ENCODE measurements at places on chromosomes 13 and 19.

- DNase-seq = no peak
These were observed at the start of gene FGF21 for GRCh38 chr19:48755084-48755641. FGF21 (plus strand) TSS chr19:48755524; CDS start chr19:48756237, 713 bp downstream.

DNA sequence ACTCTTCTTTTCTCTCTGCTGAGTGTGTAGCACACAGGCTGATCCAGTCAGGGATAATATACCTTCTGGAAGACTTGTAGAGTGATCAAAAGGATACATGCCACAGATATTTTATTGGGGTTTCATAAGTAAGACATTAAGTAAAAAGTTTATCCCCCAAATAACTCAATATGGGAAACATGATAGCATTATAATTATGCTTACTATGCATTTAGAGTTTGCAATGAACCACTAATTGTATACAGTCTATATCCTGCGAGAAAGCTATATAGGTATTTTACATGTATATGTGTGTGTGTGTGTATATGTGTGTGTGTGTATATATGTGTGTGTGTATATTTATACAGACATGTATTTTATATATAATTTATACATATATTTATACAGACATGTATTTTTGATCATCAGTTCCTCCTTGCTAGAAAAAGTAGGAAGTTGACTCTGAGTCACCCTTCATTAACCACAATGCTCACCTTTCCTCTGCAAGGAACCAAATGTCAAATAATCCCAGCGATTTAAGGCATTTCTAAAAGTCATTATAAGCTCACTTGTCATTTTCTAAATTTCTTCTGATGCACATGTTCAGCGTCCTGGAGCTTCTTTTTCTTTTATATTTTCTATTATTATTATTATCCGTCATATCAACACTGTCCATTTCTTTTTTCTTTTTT is 312.5 kb upstream of the OBI1 start:
- no peak for DNase-seq

- no peak for DNase-seq
These were observed 900 bp downstream of the PPP1R13L start for GRCh38 chr19:45403781-45404556.

DNA sequence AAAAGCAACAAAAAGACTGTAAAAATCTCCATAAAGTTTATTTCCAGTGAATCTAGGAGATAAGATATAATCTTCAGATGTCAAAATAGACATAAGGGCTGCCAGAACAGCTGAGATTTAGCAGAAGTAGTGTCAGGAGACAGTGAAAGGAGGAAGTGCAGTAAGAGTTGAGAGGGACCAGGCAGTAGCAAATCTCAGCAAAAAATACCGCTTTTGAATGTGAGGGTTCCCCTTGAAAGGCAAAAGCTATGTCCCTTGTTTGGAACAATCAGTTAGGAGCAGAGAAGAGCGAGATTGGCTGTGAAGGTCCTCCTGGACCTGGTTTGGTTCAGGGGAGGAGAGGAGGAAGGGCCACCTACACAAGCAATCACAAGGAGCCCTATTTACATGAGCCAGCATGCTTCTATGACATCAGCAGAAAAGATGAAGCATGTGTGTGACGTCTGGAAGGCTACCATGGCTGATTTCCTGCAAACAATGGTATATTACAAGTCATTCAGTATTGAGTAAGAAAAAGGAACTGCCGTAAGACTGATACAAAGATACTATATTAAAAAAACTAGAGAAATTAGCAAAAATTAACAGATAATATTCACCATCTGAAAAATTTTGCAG is 98.9 kb upstream of the SIAH3 start:
- no peak for DNase-seq

DNA sequence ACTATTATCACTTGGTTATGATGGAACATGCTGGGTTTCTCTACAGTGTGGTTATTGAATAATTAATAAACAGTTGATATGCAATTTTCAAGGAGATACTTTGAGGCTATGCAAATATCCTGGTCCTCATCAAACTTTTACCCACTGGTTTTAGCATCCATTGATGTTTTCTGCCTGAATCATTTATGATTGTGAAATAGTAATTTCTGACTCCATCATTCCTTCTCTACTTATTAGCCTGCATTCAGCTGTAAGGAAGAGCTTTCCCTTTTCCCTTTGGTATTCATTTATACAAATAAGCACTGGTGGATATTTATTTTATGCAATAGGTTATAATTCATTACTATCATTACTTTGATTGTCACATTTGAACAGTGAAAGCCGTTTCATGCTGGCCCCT is 13.9 kb upstream of the DNAJC15 start:
- no peak for DNase-seq

- DNase-seq = no peak
These were observed 332.0 kb downstream of the GPC6 start for GRCh38 chr13:93558637-93559036.

GRCh38 chr13:96185818-96186217 is 95.9 kb downstream of the HS6ST3 start:
- DNase-seq = no peak

GRCh38 chr13:59701261-59701660 is 462.5 kb downstream of the DIAPH3 start:
- DNase-seq = no peak

DNA sequence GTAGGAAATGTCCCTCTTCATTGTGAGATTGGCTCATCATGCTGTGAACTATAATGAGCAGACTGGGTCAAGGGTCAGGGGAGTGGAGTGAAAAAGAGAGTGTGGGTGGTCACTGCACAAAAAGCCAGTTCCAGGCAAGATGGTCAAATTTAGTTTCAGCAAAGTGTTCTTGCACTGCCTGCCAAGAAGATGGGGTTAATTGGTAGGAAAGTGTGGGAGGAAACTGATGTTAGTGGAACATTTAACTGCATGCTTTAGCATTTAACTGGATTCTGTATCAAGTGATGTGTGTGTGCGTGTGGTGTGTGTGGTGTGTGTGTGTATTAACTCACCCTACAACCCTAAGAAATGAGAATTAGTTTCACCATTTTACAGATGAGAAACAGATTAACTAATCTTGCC is 131.6 kb downstream of the COG6 start:
- no peak for DNase-seq

GRCh38 chr19:8457827-8458226 is 13.1 kb downstream of the HNRNPM start:
- no peak for DNase-seq

DNA sequence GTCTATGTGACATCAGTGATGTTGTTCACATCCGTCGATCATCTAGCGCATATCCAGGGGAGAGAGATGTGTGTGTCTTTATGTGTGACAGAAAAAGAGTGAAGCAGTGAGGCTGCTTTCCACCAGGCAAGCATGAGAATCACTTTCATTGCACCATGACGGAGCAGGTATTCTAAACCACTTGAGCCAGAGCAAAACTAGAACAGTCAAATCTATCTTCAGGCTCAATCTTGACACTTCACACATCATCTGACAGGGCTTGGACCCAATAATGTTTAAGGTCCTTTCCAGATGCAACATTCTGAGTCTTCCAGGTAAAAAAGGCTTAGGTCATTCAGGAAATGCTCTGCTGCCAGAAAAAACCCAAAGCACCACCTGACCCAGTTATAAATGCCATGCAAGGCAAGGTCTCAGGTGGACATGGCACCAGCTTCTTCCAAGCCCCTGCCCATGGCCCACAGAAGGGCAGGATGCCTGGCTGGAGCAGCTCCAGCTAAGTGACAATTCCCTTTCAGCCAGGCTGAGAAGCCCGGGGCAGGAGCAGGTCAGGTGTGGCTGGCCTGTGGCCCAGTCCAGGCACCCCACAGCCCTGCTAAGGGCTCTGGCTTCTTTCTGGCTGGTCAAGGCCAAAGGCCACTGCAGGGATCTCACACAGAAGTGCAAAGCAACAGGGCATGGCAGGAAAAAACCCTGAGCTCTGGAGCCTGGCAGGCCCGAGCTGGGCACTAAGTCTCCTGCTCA is 5.0 kb downstream of the ELAVL1 start:
- no peak for DNase-seq

DNA sequence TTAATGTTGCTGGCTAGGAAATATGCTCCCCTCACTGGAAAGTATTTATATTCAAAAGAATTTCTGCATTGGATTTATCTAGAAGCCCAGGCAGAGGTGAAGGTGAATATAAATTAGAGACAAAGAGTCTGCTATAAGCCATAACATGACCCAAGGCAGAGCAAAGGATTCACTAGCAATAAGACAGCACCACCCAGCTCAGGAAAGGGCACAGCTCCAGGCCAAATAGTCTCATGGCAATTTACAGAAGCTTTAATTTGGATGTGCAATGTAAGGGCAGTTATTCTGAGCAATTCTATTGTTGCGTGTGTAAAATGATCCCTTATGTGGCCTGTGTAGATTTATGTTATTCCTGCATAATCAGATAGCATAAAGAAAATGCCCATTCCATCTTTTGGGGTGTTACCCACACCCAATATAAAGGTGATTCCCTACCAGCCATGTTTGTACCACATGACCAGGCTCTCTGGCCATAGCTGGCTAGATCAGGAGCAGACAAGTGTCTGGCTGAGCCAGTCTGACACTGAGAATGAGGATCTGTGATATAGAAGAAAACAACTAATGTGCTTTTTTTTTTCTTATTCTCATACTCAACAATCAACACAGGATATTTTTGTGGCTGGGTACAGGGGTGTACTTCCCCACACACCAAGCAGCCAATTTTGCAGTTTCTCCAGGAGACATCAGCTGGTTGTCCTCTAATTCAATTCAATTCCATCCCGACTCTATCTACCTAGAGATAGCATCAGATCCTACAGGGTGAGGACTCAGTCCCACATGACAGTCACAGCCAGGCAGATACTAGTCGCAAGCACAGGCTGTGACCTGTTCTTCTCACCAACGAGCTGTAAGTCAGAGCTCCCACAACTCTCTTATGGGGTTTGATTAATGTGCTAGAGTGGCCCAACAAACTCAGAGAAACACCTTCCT is 181.4 kb downstream of the KCTD15 start:
- no peak for DNase-seq

GRCh38 chr19:21566073-21566472 is 60.7 kb downstream of the ZNF429 start:
- DNase-seq = no peak

GRCh38 chr13:50677687-50678463 is 165.6 kb downstream of the DLEU7 start:
- DNase-seq = no peak

GRCh38 chr13:95530178-95530577 is 22.3 kb upstream of the CLDN10 start:
- no peak for DNase-seq

- no peak for DNase-seq
These were observed 393.0 kb downstream of the FOXO1 start for GRCh38 chr13:40273253-40274025.
